ENCODE measurements at places on chromosomes 3 and 15.
A peak's percentile ranks its signal among the peaks of the same experiment; 100 is the strongest.

GRCh38 chr3:45981346-45982074 is 14.1 kb downstream of the FYCO1 start:
- no peak for DNase-seq

- DNase-seq = no peak
Measured at GRCh38 chr3:160108362-160108761, 116.9 kb upstream of the C3orf80 start.

GRCh38 chr3:27596921-27597320 is 112.7 kb upstream of the SLC4A7 start:
- DNase-seq = no peak

DNA sequence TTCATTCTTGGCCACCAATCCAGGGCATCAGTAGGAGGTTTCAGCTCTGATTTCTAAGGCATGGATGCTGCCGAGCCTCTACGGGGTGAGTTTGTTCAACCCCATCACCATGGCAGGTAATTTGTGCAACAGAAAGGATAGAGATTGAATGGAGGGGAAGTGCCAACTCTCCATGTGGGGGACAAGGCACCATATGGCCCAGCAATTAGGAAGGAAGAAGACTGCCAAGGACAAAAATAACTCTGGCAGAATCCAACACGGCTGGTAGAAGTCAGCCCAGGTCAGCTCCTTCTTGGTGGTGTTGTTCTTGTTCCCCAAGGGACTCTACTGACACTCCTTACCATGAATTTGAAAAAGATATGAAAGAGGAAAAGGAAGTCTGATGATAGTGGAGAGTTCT is 503.9 kb downstream of the MAGI1 start:
- no peak for DNase-seq

DNA sequence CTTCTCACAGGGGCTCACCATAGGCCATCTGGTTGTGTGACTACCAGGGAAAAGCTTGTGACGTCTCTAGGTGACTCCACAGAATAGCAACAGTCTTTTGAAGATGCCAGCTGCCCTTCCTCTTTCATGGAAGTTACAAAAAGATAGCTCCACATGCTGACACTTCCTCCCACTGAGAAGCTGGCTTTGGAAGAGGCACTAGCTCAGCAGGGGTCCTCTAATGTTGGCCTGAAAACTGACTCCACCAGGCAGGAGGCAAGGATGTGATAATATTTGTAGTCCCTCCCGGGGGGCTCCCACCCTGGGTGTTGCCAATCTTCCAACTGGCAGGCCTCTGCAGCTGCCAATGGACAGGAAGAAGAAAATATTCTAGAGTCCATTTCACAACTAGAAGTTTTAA is 343.5 kb downstream of the NEK10 start:
- no peak for DNase-seq

- no peak for DNase-seq
Measured at GRCh38 chr3:73470860-73471259, 153.9 kb downstream of the PDZRN3 start.

DNA sequence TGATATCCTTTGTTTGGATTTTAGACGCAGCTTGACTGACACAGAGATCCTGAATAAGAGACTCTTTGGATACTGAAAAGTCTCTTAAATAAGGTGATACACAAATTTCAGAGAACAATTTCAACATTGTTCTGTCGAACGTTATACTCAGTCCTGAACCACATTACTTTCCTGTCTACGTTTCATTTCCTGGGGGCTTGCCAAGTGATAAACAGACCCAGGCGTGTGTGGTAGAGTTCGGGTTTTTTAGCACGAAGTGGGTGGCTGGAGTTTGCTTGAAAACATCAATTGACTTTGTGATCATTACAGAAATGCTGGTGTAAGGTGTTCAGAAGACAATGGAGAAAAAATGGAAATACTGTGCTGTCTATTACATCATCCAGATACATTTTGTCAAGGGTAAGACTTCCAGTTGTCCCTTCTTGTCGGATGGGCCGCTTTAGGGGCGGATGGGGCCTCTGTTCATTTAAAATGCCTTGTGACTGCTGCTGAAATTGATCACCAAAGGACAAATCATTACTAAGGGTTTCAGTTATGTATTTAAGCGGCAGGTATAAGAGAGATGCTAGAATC is at the start of gene CD96:
CD96 (plus strand) TSS at position 287 of the 573 bp plus-strand sequence; CDS start at position 339, 52 bp downstream.
- DNase-seq = peak; percentile 58

DNA sequence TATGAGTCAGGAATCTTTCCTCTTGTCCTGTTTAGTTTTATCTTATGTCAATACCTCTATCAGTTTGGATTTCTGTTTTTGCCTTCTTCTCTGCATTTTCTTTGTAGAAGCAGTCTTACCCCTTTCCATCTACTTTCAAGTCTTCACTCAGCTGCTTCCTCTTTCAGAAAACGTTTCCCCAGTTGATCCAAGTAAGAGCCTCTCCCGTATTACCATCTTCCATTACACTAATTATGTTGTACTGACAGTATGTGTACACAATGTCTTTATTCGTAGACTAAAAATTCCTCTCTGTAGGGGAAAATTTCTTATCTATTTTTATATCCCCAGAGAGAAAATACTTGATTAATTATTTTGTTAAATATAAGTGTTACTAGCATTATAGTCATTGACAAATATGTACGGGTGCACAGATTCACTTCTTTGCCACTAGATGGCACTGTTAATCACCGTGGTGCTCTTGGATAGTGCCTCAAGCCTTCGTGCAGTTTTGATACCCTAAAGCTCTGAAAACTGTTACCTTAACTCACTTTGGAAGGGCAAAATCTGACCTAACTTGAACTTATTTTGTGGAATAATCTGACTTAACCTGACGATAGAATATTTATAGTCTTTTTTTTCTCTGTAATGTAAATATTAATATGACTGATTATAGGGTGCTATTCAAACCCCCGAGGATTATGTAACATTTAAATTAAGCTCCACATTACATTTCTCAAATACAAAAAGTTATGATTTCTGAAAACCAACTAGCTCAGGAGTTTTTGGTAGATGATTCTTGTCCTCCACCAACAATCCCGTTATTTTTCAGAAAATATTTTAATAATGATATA is 74.2 kb upstream of the POU1F1 start:
- DNase-seq = no peak

- no peak for DNase-seq
Measured at GRCh38 chr15:85276921-85277320, 103.5 kb upstream of the AKAP13 start.

DNA sequence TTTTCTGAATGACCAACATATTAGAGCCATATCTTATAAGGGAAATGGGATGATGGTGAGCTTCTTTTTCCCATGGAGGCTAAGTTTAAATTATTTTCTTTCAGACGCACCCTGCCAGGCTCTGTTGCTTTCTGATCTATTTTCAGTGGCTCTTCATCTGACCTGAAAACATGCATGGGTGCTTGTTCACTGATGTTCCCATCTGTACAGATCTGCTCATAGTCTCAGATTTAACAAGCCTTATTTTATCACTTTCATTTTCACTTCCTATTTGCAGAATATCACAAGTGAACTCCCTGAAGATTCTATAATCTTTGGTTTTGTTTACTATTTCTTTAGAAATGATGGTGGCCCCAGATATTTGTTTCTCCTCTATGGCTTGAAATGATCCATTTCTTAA is 31.1 kb upstream of the SUCLG2 start:
- no peak for DNase-seq
